ENCODE measurements at places on chromosomes 1 and 21. TPM values are rescaled to one million over a fixed set of nuclear protein-coding genes. Genes with fewer than 3 reads are reported as not detected.

The P3H1 gene
- 173 TPM for total RNA-seq

The LCE2B gene
- not detected for total RNA-seq

The GBP5 gene
- under 0.01 TPM for total RNA-seq

The PLD5 gene
- total RNA-seq, result not detected

The RPE65 gene
- total RNA-seq, result not detected

The SPRR2G gene
- total RNA-seq, result not detected

The MEX3A gene
- 0.22 TPM for total RNA-seq

The AMY1A gene
- not detected for total RNA-seq

The TENT5C gene
- 1.5 TPM for total RNA-seq

The TSACC gene
- not detected for total RNA-seq

The PIGC gene
- 14.9 TPM for total RNA-seq

The SLC22A15 gene
- 8.4 TPM for total RNA-seq

The ECM1 gene
- total RNA-seq, result 34.5 TPM

The SCCPDH gene
- total RNA-seq, result 35.5 TPM

The C1orf21 gene
- 14.5 TPM for total RNA-seq

The PLEKHA6 gene
- 0.57 TPM for total RNA-seq

The CDKN2C gene
- 24.5 TPM for total RNA-seq

The BSND gene
- not detected for total RNA-seq

The KRTAP19-3 gene
- total RNA-seq, result not detected

The DCST2 gene
- 0.66 TPM for total RNA-seq

The LCE2C gene
- total RNA-seq, result not detected

The PADI6 gene
- total RNA-seq, result not detected

The PRKAA2 gene
- total RNA-seq, result 0.22 TPM

The PODN gene
- 10.2 TPM for total RNA-seq

The PRKACB gene
- 13.1 TPM for total RNA-seq

The BNIPL gene
- 0.22 TPM for total RNA-seq

The IQGAP3 gene
- total RNA-seq, result 62.7 TPM

The DMRTA2 gene
- total RNA-seq, result 0.14 TPM

The RNU1-4 gene
- under 0.01 TPM for total RNA-seq

The ZFP69B gene
- 3.5 TPM for total RNA-seq

The ANKRD35 gene
- 0.57 TPM for total RNA-seq

The GUCA2B gene
- total RNA-seq, result not detected

The CFAP57 gene
- total RNA-seq, result 0.14 TPM

The HSPB7 gene
- 3.7 TPM for total RNA-seq

The CBR3 gene
- 11.6 TPM for total RNA-seq

The CD48 gene
- not detected for total RNA-seq

The NPPB gene
- 1.1 TPM for total RNA-seq

The RERE gene
- total RNA-seq, result 68.3 TPM

The TAS1R3 gene
- 0.14 TPM for total RNA-seq

The GJA8 gene
- not detected for total RNA-seq

The DDAH1 gene
- 73.3 TPM for total RNA-seq

The GPATCH2 gene
- 20.1 TPM for total RNA-seq

The ACTL8 gene
- not detected for total RNA-seq

The SLC9C2 gene
- not detected for total RNA-seq

The MASP2 gene
- total RNA-seq, result under 0.01 TPM

The CELA3B gene
- not detected for total RNA-seq

The DPM3 gene
- 24.9 TPM for total RNA-seq

The RAB7B gene
- total RNA-seq, result 2.4 TPM

The RCAN1 gene
- 57.7 TPM for total RNA-seq

The KCNH1 gene
- 1.1 TPM for total RNA-seq

The ITLN2 gene
- total RNA-seq, result not detected

The COL9A2 gene
- total RNA-seq, result 0.14 TPM

The SLX9 gene
- 24.3 TPM for total RNA-seq

The TRAF3IP3 gene
- not detected for total RNA-seq

The CELF3 gene
- total RNA-seq, result not detected

The LCE3E gene
- not detected for total RNA-seq

The NOS1AP gene
- 0.29 TPM for total RNA-seq

The APCS gene
- not detected for total RNA-seq

The CD84 gene
- total RNA-seq, result not detected

Data from placental pericyte (primary cell).